Stimulated activated naive CD4-positive, alpha-beta T cell treated with Interleukin-2 at 50 U/mL for 16 hours (primary cell): ENCODE measurements at places on chromosomes 6 and 20.

DNA sequence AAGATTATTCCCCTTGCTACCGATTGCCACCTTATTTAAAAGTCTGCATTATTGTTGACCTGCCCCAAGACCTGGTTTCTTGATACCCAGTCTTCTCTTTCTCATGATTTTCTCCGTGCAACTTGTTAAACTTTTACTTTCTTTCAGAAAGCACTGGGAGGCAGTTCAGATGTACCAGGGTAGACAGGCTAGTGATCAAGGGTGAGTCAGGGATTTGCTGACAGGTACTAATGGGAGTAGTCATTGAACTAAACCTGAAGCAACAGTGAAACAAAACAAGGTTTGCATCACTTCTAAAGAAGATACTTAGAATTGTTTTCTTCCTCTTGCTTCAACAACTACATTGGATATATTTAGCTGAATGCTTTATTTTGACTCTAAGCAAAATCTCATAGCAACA is 124.4 kb downstream of the KCNQ5 start:
- no peak for DNase-seq

DNA sequence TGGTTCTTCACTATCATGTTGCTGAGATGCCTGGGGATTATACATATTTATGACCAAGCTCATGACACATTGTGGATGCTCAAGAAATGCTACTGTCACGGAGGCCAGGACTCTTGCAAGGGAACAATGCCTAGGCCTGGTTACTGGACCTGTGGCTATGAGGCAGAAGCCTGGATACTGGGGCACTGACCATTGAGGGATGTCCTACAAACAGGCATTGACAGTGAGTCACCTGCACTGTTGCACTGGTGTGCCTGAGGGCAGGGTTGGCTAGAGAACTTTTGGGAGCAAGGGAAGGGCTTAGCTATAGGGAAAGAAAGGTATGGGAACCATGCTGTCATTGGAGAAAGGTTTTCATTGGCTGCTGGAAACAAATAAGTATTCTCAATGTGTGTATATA is 313.1 kb upstream of the SUPT3H start:
- no peak for DNase-seq

DNA sequence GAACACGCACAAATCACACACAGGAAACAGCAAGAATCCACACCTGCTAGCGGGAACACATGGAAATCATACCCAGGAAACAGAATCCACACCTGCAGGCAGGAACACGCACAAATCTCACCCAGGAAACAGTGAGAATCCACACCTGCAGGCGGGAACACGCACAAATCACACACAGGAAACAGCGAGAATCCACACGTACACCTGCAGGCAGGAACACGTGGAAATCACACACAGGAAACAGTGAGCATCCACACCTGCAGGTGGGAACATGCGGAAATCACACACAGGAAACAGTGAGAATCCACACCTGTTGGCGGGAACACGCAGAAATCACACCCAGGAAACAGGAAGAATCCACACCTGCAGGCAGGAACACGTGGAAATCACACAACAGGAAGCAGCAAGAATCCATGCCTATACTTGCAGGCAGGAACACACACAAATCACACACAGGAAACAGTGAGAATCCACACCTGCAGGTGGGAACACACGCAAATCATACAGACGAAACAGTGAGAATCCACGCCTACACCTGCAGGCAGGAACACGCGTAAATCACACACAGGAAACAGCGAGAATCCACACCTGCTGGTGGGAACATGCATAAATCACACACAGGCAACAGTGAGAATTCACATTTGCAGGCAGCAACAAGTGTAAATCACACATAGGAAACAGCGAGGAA is 108.6 kb downstream of the DLL1 start:
- no peak for DNase-seq

DNA sequence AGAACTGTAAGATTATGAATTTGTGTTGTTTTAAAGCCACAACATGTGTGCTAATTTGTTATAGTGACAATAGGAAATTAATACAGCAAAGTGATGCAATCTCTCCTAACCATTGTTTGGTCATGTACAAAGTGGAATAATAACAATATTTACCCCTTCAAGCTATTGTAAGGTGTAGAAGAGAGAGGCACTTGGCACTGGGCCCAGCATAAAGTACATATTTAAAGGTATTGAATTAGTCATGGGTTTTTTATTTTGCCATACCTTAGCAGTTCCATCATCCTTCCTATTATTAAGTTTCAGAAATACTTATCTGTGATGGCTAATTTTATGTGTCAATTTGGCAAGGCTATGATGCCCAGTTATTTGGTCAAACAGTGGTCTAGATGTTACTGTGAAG is 322.4 kb upstream of the TSHZ2 start:
- DNase-seq: no peak

DNA sequence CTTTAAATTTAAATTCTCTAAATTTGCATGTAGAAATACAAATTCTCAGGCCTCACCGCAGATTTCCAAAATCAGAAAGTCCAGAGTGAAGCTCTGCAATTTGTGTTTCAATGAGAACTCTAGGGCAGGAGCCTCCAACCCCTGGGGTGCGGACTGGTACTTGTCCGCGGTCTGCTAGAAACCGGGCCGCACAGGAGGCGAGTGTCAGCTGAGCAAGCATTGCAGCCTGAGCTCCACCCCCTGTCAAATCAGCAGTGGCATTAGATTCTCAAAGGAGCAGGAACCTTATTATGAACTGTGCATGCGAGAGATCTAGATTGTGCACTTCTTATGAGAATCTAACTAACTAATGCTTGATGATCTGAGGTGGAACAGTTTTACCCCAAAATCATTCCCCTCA is 203.0 kb upstream of the PCSK2 start:
- DNase-seq: no peak

- no peak for DNase-seq
These were observed 95.0 kb downstream of the ERMARD start for GRCh38 chr6:169846286-169847056.

DNA sequence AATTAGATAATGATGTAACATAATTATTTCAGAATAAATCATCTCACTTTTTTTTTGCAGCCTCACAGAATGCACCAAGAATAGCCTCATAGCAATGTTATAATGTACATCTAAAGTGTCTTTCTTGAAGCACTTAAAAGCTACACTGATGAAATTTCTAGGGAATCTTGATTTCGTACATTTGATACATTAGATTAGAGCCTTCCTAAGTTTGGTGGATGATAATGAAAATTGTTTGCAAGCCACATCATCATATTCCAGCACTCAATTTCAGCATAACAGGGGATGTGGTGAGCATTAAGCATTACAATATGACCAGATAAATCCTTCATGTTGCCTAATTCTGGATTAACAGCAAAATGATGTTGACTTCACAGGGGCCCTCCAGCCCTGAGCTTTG is 9.7 kb upstream of the METTL24 start:
- no peak for DNase-seq

DNA sequence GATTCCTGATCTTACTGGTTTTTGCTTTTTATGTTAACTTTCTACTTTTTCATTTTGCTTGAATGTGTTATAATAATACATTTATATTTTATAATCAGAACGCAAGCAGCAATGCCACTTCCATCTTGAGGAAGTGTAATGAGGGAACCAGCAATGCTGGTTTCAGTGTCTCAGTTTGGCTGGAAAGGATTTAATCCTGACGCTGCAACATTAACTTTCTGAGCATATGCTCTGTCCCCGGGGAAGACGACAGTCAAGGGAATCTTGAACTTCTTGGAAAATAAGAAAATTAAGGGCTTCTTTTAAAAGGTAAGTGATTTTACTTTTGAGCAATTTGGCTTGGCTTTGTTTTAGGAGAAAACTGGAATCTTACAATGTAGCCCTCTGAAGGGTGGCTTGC is 205.5 kb upstream of the AGPAT4 start:
- DNase-seq: no peak

DNA sequence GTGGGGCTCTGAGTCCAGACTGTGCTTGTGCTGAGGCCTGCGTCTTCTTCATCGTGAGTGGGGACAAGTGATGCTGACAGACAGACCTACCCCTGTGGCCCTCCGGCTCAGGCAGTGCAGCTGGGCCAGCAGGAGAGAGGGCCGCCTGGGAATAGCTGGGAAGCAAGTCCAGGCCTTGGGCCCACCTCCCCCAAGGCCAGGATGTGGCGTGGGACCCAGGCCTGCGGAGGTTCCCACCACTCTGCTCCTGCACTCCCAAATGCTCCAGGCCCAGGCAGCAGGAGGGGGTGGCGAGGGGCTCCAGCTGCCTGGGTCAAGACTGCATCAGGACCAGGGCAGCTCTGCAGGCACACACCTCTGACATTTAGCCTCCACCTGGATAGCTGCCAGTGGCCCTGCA is 38.3 kb downstream of the DAAM2 start:
- DNase-seq: no peak

DNA sequence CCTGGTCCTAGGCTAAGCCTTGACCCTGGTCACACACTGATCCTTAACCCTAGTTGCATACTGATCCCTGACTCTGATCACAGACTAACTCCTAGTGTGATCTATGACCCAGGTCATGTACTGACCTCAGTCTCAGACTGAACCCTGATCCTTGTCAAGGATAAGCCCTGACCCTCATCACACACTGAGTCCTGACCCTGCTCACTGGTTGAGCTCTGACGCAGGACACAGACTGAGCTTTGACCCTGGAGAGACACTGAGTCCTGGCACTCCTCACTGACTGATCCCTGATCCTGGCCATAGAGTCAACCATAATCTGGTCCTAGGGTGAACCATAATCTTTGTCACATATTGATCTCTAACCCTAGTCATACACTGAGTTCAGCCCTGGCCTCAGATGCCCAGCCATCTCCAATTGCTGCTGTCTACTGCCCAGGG is 37.9 kb downstream of the KCNB1 start:
- DNase-seq: no peak

DNA sequence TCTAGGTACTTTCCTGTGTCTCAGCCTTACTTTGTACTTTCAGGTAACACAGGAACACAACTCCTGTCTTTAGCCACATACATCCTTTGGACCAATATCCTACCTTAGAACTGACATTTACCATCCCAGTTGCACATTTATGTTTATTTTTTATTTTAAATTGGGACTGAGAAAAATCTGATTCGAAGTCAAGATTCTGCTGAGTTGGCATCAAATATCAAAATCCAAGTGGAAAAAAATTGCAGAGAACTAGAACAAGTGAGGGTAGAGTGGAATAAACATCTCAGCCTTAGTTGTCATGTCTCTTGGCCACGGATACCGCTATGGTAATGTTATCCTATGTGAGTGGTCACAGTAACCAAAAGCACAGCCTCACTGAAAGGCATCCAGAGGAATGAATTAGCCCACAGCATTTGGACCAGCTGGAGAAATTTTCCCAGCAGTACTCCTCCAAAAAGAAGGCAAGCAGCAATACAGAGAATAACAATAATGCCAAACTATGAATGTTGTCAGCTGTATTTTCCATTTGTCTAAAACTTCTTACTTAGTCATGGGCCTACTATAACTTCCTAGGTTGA is 17.6 kb upstream of the EYA4 start:
- no peak for DNase-seq

DNA sequence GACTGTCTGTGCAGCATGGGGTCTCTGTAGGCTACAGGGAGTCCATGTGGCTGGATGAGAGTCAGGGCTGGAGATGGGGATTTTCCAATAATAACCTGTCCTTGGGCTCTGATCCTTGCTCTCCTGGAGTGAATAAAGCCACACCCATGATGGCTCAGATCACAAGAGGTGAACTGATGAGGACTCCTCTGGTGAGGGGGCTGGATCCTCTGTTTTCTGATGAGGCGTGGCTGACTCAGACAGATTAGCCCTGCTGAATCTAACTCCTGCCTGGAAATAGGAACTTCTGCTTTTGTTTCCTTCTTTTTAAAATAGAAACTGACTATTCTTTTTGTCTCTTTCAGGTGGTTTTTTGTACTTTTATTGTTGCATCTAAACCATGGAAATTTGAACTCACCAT is 27.0 kb downstream of the CST9L start:
- no peak for DNase-seq

DNA sequence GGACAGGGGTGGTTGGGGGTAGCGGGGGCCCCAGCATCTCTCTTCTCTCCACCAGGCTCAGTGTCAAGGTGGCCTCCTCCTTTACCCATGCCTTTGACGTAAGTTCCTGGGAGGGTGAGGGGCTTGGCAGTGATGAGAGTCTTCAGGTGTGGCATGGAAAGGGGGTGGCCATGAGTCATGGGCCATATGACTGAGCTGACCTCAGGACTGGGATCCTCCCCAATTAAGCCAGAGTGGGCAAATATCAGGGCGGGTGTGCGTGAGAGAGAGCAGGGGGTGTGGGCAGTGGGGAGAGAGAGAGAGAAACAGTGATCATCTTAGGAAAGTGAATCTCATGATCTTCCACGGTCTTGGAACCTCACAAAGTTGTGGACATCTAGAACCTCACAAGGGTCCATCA is 8.2 kb upstream of the BPIFB4 start:
- no peak for DNase-seq

DNA sequence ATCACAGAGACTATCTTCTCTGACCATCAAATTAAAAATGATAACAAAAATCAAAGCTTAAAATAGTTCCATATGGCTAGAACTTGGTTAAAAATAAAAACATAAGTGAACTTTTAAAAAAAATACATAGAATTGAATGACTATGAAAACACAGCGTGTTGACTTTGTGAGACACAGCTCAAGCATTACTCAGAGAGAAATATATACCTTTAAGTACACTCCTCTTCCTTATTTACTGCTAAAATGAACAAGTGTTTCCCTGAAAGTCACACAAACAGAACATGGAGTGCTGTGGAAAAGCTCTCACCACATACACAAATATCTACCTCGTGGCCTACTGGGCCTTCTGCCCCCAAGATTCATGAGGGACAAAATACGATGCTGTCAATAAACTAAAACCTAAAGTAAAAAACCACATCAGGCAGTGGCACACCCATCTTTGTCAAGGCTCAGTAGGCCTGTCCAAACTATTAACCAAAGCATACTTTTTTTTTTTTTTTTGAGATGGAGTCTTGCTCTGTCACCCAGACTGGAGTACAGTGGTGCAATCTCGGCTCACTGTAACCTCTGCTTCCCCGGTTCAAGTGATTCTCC is 7.5 kb downstream of the FAXC start:
- DNase-seq: no peak

GRCh38 chr20:52433326-52434040 is 241.9 kb upstream of the ZFP64 start:
- DNase-seq: no peak

GRCh38 chr6:53544217-53544469 is 758 bp downstream of the GCLC start:
- DNase-seq: no peak

- DNase-seq: no peak
These were observed 354.2 kb upstream of the SULF2 start for GRCh38 chr20:48139262-48140041.
